Retinal pigment epithelial cell (primary cell): ENCODE measurements at places on chromosomes 13 and 19.

DNA sequence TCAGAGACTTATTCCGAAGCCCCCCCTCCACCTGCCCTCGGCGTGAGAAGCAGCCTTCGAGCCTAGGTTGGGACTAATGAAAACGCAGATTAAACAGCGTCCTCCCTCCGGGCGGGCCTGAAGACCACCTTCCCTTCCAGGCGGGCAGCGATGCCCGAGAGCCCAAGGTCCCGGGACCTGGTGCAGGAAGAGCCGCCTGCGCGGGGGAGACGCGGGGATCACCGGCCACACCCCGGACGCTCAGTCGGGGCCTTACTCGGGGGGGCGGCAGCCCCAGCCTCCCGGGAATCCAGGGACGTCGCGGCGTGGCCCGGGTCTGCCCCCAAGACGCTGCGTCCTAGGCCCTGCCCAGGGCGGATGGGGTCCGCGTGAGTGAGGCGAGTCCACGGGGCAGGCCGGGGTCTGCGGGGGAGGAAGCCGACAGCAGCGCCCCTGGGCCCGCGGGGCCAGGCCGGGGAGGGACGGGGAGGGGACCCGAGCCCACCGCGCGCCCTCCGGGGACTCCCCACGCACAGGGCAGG lies 33.3 kb upstream of the SPACA7 start:
- no peak for DNase-seq

DNA sequence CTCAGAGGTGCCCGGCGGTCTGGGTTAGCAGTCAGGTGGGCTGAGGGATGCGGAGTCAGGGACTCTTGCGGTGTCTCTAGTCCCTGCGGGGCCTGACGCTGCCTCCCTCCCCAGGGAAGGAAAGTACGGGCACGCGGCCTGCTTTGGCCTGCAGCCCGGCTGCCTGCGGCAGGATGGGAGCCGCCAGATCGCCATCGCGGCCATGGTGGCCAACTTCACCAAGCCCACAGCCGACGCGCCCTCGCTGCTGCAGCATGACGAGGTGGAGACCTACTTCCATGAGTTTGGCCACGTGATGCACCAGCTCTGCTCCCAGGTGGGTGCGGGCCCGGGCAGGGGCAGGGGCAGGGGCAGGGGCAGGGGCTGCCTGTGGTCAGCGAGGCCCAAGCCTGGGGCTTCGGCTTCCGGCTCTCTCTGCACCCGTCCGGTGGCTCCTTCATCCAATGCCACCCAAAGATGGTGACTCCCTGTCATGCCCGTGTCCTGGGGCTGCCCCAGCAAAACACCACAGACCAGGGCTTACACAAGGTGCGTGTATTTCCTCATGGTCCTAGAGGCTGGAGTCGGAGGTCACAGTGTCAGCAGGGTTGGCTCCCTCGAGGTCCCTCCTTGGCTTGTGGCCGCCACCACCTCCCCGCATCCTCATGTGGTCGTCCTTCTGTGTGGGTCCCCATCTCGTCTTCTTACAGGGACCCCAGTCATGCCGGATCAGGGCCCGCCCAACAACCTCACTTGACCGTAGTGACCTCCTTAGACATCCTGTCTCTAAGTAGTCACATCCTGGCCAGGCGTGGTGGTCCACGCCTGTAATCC lies 11.3 kb upstream of the ZNF554 start:
- no peak for DNase-seq

DNA sequence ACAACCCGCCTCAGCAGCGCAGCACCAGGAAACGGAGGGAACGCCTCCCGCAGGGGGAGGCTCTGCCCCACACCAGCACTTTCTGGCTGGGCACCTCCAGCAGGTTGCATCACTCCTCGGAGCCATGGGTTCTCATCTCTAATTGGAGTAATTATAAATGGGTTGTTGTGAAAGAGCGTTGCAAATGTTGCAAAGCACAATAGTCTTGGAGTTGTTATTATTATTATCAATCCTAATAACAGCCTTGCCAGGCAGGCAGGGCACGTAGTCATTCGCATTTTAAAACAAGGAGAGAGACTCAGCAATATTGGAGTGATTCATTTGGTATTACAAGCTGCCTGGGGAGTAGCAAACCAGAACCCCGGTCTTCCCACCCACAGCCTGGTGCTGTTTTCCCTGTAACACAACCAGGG lies 108.6 kb upstream of the GJB6 start:
- no peak for DNase-seq

GRCh38 chr19:48154003-48154402 lies 16.1 kb downstream of the LIG1 start:
- no peak for DNase-seq

- no peak for DNase-seq
Observed at GRCh38 chr19:29815231-29815630, 3.4 kb downstream of the CCNE1 start.

DNA sequence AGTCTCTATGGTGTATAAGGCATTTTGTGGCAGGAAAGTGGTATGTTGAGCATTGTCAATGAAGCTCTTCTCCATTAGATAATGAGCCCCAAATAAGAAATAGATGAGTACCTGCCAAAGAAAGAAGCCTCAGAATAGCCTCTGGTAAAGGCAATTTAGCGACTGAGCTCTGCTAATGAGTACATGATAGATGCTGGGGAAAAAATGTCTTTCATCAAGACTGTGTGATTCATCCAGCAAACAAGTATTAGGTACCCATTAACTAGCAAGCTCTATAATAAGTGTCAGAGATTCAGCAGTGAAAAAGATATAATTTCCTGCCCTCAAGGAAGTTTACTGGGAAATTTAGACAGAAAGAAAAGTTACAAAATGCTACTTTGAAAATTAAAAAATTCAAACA lies 294.6 kb downstream of the ITGBL1 start:
- no peak for DNase-seq

- DNase-seq, result no peak
Observed at GRCh38 chr13:102774214-102774568, 605 bp upstream of the TEX30 start.

DNA sequence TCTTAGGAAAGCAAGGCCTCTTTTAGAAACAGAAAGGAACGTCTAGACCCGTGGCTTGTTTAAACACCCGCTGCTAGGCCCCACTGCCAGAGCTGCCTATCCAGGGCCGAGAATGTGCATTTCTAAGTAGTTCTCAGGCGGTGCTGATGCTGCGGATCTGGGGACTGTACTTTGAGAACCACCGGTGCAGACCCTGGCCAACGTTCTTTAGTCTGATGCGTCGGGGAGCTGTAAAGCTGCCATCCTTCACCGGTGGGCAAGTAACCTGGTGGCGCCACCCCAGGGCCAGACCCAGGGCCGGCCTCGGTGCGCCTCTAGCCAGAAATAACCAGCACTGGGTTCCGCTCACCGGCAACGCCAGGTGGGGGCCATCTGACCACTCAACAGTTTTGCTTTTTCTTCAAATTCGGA lies 47.1 kb downstream of the TGDS start:
- DNase-seq, result no peak

- DNase-seq, result no peak
Observed at GRCh38 chr19:35478794-35479677, 11.2 kb downstream of the KRTDAP start.

DNA sequence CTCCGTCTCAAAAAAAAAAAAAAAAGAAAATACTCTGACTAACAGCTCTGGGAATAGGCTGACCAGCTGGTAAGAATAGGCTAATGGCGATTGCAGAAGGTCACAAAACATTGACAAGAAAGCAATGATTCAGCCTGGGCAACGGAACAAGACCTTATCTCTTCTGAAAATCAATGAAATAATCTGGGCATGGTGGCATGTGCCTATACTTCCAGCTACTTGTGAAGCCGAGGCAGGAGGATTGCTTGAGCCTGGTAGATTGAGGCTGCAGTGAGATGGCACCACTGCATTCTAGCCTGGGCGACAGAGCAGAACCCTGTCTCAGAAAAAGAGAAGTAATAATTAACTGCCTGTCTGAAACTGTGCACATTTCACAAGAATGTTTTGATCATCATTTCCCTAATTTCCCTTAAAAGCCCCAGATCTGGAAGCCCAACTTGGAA lies 18.8 kb upstream of the MTRF1 start:
- DNase-seq, result no peak

DNA sequence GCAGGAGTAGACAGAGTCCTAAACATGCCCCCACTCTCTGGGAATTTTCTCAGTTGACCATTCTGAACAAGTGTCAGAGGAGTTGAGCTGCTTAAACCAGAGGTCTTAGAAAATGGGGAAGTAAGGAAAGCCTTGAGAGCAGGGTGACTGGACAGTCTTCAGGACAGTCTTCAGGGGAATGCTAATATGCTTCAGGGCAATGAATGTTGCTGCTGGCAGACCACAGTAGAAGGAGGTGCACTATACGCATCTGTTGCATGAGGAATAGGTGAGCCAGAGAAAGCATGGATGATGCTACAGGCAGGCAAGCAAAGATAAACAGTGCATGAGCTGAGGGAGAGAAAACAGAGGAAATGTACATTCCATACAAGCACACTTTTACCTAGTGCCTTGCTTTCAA lies 196.6 kb upstream of the GPR12 start:
- no peak for DNase-seq

- DNase-seq, result no peak
Observed at GRCh38 chr19:4054441-4055208, 12.1 kb downstream of the ZBTB7A start.

- DNase-seq, result no peak
Observed at GRCh38 chr19:33646306-33646705, 24.6 kb downstream of the CHST8 start.

DNA sequence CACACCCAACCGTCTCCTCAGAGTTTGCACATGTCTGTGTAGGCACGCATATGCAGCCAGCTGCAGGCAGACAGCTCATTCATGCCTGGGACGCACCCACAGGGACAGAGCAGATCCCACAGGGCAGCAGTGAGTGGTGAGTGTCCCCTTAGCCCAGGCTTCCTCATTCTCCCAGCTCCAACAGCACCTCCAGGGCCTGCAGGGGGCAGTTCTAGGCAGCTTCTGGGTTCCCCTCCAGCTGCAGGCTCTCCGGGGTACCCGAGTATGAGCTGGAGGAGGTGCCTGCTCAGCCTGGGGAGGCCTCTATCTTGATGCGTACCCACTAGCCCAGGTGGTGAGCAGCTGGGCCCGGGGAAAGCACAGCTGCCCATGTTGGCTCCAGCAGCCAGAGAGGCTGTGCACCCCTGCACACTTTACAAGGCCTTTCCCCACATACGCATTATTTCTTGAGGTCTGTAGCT lies 1.3 kb upstream of the SHANK1 start:
- DNase-seq, result no peak

DNA sequence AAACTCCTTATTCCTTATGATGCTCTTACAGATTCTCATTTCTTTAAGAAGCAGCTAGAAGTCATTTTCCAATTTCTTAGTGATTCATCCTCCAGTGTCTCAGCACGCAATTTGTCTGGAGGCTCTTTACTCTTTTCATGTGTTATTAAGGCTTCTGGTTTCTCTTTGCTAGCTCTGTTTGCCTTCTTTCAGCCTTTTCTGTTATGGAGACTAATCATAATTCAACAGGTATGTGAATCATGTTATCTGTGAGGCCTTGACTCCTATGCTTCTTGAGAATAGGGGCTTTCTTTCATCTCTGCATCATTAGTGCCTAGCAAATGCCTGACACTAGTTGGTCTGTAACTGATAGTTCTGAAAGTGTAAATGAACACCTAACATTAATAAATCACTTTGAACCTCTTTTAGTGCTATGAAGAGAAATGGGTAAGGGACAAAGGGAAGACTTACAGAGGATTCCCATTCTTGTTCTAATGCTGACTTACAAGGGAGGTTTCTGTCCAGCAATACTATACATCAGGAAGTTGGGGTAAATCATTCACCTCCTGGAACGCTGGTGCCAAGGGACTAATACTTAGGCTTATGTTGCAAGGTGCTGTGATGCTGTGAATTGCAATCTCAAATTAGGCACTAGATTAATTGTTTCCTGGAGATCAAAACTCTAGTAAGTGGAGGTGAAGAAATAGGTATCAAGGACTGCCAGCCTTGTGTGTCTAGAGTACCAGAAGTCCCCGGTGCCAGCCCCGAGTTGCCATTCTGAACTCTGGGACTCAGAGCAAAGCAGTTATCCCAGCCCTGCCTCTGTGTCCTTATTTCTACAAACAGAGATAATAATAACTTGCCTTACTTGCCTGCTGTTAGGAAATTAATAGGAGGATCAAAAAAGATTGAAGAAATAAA lies 265.6 kb downstream of the DCLK1 start:
- DNase-seq, result no peak

DNA sequence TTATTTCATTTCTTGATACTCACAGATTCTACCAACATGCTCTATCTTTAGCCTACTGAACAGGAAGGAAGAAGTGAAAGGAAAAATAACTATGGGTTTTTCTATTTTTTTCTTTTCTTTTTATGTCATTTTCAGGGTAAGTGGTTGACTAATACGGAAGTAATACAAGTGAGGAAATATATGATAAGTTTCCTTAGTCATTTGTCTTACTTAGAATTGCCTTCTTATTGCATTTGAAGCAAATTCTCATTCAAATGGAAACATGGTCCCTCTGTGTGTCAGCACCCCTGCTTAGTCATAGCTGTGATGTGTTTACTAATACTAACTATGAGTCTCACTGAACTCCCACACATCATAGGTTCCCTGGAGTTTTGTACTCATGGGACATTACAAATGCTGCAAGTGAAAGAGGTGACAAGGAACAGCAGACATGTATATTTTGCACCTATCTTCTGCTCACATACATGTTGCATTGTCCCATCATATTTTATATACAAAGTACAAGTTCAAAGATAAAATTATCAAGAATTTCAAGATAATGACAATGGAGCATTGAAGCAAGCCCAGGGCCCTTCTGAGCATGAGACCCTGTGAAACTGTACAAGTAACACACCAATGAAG lies 60.1 kb downstream of the DCT start:
- DNase-seq, result no peak

GRCh38 chr19:11019262-11019661 lies 58.4 kb downstream of the SMARCA4 start:
- no peak for DNase-seq

DNA sequence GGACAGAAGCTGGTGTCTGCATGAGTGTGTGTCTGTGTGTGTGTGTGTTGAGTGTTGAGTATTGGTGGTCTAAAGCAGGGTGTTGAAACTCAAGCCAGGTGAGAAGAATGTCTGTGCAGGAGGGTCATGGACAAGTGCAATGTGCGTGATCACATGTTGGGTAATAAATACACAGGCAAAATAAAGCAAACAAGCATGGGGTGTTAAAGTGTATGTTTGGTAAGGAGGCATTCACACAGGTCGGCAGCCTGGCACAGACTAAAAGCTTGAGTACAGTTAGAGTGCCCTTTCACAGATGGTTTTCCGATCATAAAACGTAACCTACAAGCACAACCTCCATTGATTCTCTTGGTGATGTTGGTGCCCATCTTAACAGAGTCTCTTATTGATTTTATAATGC lies 476.9 kb upstream of the KLHL1 start:
- no peak for DNase-seq

DNA sequence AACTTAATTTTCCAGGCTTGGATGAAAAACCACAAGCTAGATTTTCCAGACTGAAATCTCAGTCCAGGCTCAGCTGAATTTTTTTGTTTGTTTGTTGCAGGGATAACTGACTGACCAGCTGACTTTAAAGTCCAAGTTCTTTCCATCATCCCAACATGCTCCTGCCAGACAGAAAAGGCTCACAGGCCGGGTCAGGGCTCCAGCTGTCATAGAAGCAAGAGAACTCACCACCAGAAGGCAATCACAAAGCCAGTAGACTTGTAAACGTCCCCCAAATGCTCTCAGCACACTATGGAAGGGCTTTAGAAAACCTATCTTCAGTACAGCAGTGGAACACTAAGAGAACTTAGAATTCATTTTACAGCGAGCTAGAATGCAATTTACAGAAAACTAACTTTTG lies 25.5 kb downstream of the DCLK1 start:
- DNase-seq, result no peak

- no peak for DNase-seq
Observed at GRCh38 chr19:58395220-58395978, at the start of gene RNF225. RNF225 (plus strand) TSS chr19:58395656; CDS start chr19:58396090, 434 bp downstream.
